ENCODE measurements at places on chromosomes 6 and 20. TPM values are rescaled to one million over a fixed set of nuclear protein-coding genes. Genes with fewer than 3 reads are reported as not detected.

BACH2 gene
- 0.17 TPM for polyA plus RNA-seq

DLK2 gene
- 33.5 TPM for polyA plus RNA-seq

CYP24A1 gene
- 0.58 TPM for polyA plus RNA-seq

JAG1 gene
- polyA plus RNA-seq: 29.9 TPM

OR2H1 gene
- not detected for polyA plus RNA-seq

TSPO2 gene
- polyA plus RNA-seq: not detected

KIF25 gene
- polyA plus RNA-seq: not detected

TSBP1 gene
- not detected for polyA plus RNA-seq

FOXA2 gene
- 1.0 TPM for polyA plus RNA-seq

FRK gene
- 0.45 TPM for polyA plus RNA-seq

MOG gene
- polyA plus RNA-seq: not detected

LHFPL5 gene
- not detected for polyA plus RNA-seq

SNX3 gene
- 160 TPM for polyA plus RNA-seq

PLA2G7 gene
- 5.1 TPM for polyA plus RNA-seq

RAET1G gene
- polyA plus RNA-seq: 1.8 TPM

FBXL4 gene
- polyA plus RNA-seq: 4.7 TPM

DNA sequence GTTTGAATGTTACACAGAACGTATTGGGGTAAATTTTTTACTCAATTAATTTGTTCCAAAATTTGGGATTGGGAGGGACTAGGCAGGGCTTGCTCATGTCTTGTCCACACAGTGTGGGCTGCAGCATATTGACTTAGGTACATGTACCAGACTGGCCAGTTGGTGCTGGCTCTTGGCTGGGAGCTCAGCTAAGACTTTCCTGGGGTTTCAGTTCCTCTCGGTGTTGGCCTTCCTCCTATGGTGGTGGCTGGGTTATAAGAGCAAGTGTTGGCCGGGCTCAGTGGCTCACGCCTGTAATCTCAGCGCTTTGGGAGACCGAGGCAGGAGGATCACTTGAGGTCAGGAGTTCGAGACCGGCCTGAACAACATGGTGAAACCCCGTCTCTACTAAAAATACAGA is 4.9 kb downstream of the CENPQ start:
- no peak for DNase-seq

- no peak for DNase-seq
Measured at GRCh38 chr6:88008411-88008810, 39.2 kb upstream of the SPACA1 start.

GRCh38 chr20:48465271-48465670 is 362.5 kb downstream of the PREX1 start:
- no peak for DNase-seq

GRCh38 chr20:3818155-3819151 is 1.9 kb upstream of the AP5S1 start:
- peak; percentile 61 for DNase-seq

DNA sequence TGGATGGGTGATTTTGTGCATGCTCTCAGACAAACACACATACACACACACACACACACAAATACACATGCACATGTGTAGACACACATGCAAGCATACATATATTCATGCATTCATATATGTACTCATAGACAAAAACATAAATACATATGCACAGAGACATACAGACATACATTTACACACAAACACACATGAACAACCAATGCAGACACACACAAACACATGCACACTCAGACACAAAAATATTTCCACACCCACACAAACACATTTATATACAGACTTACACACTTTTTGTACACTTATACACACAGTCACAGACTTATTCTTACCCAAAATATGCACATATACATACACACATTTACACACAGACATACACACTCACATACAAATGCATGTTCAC is 94.9 kb upstream of the NKX2-2 start:
- no peak for DNase-seq

GRCh38 chr6:105608711-105609374 is 206.0 kb upstream of the PREP start:
- DNase-seq: peak; percentile 31

GRCh38 chr6:96162711-96163120 is 146.9 kb downstream of the FUT9 start:
- DNase-seq: no peak

DNA sequence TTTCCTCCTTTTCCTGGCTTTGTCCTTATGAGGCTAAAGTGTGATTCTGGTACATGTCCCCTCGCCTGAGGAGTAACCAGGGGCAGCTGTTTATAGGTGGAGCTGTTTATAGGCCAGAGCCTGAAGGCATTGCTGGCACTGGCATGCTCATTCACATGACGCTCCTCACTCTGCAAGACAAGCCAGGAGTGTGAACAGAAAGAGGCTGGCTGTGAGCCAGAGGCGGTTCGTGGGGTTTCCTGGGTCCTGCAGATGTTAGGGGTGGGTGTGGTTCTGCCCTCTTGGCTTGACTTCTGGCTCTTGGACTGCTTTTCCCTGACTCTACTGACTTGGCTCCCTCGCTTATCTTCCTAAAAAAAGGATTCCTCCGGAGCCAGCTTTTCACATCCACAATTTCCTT is 12.8 kb upstream of the MDFI start:
- peak; percentile 81 for DNase-seq

- DNase-seq: peak; percentile 12
Measured at GRCh38 chr6:27187231-27188060, 60.1 kb upstream of the PRSS16 start.

- no peak for DNase-seq
Measured at GRCh38 chr20:44411020-44411756, 55.7 kb downstream of the HNF4A start.

- no peak for DNase-seq
Measured at GRCh38 chr6:105794239-105794638, 291.9 kb upstream of the PRDM1 start.

DNA sequence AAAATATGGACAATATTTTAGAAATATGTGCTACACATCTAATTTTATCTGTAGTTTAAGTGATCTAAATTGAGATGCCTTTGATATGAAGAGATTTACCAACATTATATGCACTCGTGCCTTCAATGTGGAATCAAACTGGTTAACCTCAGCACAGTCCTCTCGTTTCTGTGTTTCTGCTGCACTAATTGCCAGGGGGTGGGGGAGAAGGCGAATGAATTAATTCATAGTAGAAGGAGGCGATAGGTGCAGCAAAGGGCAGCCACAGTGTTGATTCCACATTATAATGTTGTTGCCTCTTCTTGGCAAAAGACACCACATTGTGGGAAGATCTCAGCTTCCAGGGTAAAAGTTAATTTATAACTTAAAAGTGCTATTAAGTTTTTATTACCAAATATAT is 161.6 kb downstream of the QKI start:
- no peak for DNase-seq

DNA sequence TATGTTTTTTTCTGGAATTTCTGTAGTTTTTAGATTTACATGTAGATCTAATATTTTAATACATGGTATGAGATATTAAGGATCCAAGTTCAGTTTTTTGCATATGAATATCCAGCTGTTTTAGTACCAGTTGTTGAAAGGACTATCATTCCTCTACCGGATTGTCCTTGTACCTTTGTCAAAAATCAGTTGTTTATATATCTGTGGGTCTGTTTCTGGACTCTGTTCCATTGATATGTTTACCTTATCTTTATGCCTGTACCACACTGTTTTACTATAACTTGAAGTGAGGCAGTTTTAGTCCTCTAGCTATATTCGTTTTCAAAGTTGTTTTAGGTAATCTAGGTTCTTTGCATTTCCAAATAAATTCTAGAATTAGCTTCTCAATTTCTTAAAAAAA is 47.7 kb downstream of the CBFA2T2 start:
- DNase-seq: no peak

GRCh38 chr6:34984416-34984815 is 95.4 kb downstream of the ANKS1A start:
- no peak for DNase-seq

- no peak for DNase-seq
Measured at GRCh38 chr6:3697609-3698008, 53.9 kb downstream of the PXDC1 start.

- no peak for DNase-seq
Measured at GRCh38 chr6:138510093-138510492, 10.8 kb upstream of the NHSL1 start.

DNA sequence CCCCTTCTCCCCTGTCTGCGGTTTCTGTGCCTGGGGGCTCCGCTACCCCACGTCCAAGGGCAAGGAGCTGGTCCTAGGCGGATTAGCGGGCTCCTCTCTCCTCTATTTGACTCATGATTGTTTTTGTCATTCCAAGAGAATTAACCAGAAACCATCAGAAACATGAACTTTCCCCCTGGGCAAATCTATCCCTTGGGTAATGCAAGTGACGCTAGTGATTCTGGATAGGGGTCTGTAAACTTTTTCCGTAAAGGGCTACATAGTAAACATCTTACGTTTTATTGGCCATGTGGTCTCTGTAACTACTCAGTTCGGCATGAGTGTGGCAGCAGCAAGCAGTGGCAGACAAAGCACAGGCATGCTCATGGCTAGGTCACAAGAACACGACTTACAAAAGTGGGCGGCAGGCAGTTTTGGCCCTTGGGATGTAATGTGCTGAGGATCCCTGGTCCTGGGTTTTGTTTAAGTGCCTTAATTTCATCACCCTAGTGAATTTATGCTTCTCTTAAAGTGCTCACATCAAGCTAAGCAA is 654 bp downstream of the CST11 start:
- DNase-seq: no peak

DNA sequence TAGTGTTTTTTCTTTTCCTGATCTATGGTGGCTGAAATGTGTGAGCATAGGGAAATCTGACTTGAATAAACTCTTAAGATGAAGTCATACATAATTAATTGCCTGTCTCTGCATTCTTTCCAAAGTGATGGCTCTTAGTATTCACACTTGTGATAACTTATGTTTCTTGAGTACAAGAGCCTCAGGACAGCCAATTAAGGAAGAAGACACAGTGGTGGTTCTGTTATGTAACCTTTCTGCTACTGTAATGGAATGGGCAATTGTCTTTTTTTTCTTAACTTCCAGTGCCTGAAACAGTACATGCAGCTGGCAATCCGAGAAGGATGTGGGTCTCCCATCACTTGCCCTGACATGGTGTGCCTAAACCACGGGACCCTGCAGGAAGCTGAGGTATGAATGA is 40.1 kb downstream of the RNF144B start:
- DNase-seq: peak; percentile 39

GRCh38 chr6:40244699-40245098 is 310.4 kb upstream of the MOCS1 start:
- no peak for DNase-seq

- no peak for DNase-seq
Measured at GRCh38 chr20:39312676-39313075, 350.5 kb downstream of the DHX35 start.

DNA sequence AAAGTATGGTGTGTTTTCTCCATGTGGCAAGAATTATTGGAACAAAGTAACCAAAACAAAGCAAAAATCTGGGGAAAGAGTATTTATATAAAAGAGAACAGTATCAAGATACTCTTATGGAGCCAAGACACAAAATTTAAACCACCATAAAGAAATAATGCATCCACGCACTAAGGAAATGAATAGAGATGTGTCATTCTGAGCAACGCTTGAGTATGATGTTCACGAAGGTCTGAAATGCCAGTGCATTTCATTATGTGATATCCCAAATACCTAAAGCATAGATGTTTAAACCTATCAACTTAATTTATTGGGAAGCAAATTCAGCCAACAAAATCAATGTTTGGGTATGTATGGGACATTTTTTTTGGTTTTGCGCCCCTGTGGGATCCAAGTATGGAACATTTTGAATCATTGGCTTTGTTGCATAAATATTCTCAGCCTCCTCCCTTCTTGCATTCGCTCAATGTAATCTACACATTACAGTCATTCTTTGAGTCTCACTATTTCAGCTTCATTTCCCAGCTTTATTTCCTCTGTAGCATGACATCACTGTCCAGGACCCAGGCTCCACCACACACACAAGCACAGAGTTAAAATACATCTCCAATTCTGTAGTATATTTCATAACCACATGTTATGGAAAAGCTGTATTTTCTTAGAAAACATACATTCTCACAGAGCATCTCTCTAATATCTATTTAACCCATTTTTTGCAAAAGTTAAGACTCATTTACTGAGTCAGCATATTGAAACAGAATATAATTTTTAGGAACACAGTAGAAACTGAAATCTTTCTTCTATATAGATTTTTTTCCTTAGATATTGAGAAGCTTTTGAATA is 11.6 kb upstream of the MOXD1 start:
- no peak for DNase-seq

DNA sequence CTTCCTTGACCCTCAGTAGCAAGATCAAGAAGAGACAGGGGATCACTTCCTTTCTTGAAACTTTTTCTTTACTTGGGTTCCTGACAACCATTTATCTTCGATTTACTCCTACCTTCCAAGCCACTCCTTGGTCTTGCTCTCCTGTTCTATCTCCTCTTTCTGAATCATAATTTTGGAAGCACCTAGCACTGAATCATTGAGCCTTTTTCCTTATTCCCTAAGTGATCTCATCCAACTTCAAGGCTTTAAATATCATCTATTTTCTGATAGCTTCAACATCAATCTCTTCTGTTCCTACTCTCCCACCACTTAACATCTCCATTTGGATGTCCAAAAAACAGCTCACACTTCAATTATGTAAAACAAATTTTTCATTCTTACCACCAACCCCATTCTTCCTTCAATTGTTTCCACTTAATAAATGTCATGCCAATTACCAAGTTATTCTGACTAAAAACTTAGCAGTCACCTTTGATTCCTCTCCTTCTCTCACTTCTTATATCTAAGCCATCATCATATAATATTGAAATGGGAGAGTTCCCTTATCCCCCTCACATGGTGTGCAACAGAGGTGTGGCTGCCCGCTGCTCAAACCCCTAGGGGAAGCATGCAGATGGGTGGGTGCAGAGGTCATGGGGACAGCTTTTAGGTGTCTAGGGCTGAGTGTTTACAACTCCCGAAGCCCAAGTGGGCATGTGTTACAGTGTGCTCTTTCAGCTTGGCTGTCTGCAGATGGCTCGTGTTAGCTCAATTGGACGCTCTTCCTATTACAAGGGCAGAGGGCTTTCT is 23.4 kb upstream of the TRDN start:
- no peak for DNase-seq

DNA sequence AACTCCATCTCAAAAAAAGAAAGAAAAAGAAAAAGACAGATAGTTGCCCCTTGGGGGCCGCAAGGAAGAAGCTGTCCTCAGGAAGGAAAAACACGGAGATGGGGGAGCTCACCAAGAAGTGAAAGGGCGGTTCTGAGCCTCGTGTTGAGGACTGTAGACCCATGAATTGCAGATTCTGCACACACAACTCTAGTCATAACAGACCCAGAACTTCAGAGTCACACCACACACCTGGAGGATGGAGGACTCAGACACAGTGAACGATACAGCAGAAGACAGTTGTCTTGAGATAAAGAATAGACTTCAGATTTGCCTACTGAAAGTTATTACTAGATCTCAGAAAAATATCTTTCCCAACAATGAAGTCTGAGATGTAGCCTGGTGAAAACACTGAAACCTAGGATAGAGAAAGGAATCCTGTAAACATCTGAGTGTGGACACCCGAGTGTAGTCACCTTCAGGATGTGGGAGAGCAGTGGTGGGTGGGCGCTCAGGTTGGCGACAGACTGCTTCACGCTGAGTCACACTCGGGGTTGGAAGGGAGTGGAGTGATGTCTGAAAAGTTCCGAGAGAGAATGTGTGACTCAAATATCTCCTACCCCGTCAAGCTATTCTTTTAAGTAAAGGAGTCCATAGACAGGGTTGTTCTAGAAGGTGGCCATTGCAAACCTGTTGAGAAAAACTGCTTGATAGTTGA is 88.1 kb downstream of the MAP3K4 start:
- peak; percentile 62 for DNase-seq

Measured in foreskin keratinocyte (primary cell).